Stimulated activated CD4-positive, alpha-beta T cell treated with anti-CD3 and anti-CD28 coated beads, TNF-alpha, amount 100 ng/mL, for 48 hours (primary cell): ENCODE measurements at places on chromosomes 2 and 18.

GRCh38 chr2:54416938-54417337 lies 39.2 kb upstream of the SPTBN1 start:
- DNase-seq = no peak

DNA sequence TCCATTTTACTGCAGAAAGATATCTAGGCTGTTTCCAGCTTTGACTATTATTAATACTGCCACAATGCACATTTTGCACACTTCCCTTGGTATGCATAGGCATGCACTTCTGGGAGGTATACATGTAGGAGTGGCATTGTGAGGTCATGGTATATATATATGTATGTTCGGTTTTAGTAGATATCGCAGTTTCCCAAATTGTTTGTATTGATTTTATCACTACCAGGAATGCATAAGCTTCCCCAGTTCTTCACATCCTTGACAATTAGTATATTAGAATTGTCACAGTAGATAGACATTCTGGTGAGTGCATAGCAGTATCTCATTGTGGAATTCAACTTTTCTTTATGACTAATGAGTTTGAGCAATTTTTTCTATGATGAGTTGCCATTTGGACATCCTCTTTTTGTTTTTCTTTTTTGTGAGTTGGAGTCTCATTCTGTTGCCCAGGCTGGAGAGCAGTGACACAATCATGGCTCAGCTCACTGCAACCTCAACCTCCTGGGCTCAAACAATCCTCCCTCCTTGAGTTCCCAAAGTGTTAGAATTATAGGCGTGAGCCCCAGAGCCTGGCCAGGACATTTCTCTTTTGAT lies 4.2 kb upstream of the GRB14 start:
- DNase-seq = no peak

GRCh38 chr2:30511122-30512083 lies 64.4 kb downstream of the LCLAT1 start:
- DNase-seq = no peak

DNA sequence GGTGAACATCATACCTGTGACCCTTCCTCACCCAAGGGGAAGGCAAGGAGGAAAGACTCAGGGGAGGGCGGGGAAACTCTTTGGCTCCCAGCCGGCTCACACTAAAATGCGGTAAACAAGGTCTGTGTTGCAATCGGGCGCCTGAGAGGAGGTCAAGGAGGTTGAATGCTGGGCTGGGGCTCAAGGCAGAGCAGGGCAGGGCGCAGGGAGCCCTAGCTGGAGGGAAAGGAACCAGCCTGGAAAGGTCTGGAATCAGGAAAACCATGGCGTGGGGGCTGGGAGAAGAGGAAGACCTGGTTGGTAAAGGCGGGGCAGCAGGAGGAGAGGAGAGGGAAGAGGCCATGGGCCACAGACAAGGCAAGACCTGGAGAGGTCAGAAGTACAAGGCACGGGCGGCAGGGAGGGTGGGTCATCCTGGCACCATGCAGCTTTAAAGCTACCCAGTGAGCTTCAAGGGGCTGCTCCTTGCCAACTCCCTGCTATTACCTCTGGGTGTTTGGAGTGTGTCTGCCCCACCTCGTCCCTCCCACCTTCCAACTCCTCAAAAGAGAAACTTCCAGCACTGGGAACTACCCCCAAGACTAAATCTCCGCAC lies 4.8 kb upstream of the TMEM37 start:
- no peak for DNase-seq
